ENCODE measurements at places on chromosomes 6 and 20. TPM values are rescaled to one million over a fixed set of nuclear protein-coding genes. Genes with fewer than 3 reads are reported as not detected.

DNA sequence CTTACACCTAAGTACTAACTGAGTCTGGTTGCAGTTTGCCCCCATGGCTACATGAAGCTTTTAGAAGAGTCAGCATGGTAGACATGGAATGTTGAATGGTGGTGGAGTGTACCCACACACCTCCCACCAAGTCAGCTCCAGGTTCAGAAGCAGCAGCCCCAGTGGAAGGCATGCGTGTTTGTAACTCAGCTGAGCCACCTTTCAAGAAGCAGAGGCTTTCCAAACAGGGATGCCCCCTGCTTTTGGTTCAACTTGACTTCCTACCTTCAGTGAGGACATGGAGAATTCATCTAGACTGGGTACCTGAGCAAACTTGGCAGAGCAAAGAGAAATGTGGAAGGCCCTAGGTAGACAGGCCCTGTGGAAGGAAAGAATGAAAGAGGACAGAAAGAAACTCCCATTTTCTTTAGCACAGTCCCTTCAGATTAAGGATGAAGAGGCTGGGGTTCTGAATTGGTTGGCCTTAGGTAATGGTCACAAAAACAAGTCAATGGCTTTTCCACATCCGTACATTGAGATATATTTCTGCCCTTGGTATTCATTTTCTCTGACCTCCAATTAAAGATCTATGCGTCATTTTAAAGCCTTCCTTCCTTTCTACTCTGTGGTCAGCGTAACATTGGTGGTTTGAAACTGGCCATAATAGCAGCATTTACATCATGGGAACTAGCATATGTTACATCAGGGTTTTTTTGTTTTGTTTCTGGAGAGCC is 53.2 kb downstream of the HFE start:
- DNase-seq: no peak

GRCh38 chr6:10908228-10908627 is 21.4 kb downstream of the SYCP2L start:
- DNase-seq: no peak

- no peak for DNase-seq
Measured at GRCh38 chr6:40755749-40756452, 168.7 kb upstream of the LRFN2 start.

DNA sequence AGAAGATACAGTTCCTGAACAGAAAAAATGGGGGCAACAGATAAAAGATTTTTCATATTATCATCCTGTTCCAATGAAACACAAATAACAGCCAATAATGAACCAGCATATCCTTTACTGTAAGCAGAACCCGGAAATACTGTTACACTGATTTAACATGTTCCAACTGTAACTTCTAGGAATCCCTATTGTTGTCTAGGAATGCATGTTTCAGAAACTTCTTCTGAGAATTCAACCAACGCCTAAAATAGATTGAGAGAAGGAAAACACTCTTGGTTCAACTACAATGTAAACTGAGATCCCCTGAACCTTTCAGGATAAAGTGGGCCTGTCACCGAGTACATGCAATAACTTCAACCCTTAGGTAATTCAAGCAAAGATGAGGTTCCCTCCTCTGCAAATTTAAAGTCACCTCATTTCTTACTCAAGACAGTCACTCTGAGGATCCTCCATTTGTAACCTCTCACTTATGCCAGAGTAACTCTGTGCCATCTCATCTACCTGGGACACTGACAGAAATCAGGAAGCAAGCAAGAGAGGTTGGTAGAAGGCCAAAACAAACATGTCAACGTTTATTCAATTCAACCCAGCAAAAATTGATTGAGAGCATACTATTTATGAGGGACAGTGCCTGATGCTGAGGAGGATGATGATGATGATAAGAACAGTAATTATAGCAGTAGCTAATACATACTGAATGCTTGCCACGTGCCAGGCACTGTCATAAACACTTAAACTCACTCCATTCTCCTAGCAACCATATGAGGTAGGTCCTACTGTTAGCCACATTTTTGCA is 14.1 kb downstream of the UBE3D start:
- no peak for DNase-seq

GRCh38 chr20:11921321-11921720 is 3.6 kb downstream of the BTBD3 start:
- no peak for DNase-seq

DNA sequence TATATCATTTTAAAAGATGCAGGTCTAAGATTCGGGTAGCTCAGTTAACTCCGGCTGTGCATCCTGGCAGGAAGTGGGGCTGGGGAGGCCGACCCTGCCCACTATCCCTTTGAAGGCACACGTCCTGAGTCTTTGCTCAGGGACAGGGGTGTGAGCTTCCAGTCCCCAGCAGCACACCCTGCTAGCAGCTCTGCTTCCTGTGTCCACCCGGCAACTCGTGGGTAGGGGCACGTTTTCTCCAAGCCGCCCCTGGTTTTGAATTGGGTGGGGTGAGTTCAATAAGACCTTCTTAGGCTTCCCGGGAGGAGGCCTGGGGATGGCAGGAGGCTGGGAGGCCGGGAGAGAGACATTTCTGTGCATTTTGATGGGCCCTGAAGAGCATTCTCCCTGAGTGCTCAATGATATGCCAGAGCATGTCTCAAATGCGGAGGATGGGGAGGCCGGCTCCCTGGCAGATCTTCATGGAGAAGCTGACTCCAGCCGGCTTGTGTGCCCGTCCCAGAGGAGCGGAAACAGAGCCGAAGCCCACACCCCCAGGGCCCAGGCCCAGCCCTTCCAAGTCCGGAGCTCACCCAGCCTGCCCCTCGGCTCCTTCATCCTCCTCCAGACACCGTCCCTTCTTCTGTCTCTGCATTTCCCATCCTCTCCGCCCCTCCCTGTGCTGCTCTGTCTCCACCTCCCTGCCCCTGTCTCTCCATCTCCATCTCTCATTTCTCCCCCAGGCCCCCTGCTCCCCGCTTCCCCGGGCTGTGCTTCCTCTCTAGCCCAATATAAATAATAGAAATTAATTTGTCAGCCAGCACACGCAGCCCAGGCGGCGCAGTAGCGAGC is 36.3 kb upstream of the ZFAND3 start:
- no peak for DNase-seq

DNA sequence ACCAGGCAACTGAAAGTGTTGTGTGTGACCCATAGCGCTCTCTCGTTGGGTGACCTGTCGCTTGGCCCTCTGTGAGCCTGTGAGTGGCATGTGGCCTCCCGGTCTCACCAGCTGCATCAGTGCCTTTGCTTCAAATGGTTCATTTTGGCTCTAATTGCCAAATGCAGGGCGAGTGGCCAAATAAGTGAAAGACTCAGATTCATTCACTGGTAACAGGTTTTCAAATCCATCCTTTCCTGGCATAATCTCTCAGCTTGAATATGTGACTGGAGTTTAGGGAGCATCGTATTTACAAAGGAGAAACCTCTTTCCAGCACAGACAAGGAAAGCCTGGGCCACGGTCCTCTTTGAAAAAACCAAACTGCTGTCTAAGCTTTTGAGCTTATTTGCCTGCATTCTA is 321.6 kb upstream of the QKI start:
- DNase-seq: no peak

DNA sequence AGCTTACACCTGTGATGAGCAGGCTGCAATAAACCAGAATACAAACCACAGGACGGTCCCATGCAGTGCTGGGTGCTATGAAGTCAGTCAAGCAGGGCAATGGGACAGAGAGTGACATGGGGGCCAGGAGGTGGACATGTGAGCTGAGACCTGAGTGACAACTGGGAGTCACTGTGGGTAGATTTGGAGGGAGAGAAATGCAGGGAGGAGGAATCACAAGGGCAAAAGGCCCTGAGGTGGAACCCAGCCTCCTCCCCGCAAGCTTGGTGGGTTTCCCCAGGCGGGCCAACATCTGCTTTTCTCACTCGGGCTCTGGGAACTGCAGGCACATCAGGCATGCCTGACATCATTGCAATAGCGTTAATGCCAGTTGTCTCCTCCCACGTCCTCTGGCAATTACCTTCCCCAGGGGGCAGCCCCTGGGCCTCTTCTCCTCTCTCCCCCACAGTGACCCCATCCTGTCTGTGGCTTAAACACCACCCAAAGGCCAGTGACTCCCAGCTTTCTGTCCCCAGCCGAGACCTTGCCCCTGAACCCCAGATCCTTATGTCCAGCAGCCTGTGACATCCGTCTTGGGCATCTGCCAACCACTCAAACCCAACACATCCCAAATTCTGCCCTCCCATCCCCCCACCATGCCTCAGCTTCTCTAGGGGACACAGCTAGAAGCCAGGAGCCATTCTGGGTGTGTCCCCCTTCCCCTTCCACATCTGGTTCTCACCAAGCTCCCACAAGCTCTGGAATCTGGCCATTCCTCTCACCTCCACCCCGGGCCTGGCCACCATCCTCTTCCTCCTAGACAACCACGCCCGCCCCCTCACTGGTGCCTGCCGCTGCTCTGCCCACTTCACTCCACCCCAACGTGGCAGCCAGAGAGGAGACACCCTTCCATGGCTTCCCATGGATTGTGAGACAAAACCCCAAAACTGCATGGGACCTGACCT is 28.2 kb downstream of the PDRG1 start:
- peak; percentile 58 for DNase-seq

- no peak for DNase-seq
Measured at GRCh38 chr6:24969343-24969860, 33.6 kb upstream of the RIPOR2 start.

DNA sequence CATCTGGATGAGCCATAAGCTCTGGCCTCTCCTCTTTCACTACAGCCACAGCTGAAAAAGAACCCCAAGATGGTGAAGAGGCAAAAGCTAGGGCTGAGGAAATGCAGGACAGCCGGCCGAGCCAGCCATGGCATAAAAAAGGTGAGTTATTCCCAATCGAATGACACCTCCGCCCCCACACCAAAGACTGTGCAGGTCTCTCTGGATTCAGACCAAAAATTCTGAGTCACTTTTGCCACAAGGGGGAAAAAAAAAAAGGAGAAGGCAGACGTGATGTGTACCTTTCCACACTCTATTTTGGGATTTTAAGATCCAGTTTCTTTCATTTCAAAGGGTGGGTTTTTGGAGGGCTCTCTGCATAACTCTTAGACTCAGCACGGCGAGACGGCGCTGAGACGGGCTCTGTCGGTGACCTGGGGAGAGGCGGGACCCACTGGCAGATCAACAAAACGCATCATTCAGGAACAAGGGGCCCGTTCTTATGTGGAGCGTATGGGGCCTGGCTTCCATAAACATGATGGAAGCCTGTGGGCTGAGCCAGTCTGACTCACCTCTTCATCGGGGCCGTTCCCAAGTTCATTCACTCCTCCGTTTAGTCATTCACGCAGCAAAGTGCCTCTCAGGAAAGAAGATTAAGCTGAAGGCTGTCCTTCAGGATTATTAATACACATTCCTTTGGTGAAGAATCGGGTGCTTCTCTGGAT is 54.8 kb downstream of the NFATC2 start:
- peak; percentile 42 for DNase-seq

GRCh38 chr6:11434565-11435326 is 102.8 kb upstream of the TMEM170B start:
- no peak for DNase-seq

- no peak for DNase-seq
Measured at GRCh38 chr20:46830886-46831632, 63.6 kb upstream of the EYA2 start.

GRCh38 chr6:146240322-146240721 is 211.5 kb downstream of the GRM1 start:
- DNase-seq: no peak

- DNase-seq: no peak
Measured at GRCh38 chr6:88870717-88871330, 92.6 kb downstream of the RNGTT start.

DNA sequence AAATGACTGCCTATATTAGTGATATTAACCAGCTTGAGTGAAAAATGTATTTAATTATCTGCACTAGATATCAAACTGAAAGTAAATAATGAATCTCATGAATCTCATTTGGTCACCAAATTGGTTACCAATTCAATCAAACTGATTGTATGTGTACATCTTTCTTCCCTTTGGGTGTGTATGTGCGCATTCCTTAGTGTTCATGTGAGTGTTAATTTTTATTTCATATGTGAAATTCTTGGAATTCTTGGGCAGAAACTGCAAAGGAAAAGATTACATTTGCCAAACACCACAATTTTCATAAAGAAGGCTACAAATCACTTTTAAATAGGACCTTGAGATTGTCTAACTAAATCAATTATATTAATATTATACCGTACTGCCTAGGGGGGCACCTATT is 648.4 kb upstream of the MARCKS start:
- no peak for DNase-seq

DNA sequence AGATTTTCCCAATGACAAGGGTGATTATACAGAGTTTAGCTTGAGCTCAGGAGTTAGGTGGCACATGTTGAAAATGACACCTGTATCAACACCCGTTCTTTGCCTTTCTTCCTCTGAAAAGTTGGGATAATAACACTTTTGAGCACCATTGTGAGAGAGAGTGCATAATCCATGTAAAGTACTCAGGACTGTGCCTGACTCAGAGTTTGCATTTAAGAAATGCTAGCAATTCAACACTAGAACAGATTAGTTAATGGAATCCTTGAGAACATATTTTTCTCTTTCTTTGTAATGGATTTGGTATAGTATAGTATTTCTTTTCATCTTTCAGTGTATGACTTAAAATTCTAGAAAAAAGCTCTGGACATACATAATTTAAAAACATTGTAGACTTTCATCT is 449.2 kb downstream of the GJA1 start:
- DNase-seq: no peak

GRCh38 chr20:1783245-1783644 is 112.0 kb upstream of the SIRPA start:
- DNase-seq: no peak

- DNase-seq: no peak
Measured at GRCh38 chr6:70503813-70504465, 62.8 kb upstream of the SDHAF4 start.

DNA sequence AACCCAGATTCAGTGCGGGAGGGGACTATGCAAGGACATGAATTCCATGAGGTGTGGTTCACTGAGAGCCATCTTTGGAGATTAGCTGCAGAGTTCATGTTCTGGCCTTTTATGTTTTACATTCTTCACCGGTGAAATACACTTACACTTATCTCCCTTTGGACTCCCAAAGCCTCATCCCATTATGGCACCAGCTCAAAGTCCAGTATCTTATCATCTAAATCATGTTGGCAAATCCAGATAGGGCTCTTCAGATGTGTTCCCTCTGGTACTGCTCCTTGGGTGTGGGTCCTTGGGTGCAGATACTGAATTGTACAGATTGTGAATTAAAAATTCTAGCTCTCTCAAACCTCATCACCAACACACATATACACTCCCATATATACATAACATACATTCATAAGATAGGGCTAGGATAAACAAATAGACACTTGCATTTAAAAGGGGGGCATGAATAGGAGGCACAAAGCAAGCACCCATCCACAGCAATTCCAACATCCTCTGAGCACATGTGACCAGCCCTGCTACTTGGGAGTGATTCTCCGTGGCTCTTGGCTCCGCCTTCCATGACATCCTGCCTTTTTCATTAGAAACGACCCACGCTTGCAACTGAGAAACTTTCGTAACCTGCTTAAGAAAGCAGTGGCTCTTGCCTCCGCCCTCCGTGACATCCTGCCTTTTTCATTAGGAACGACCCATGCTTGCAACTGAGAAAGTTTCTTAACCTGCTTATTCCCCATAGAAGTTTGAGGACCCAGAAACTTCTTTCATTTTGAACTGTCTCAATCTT is 53.6 kb upstream of the LRRC1 start:
- DNase-seq: no peak

Gene RNF114
- 44.8 TPM for total RNA-seq

Gene FHL5
- total RNA-seq: 56.0 TPM

Gene BHLHE23
- total RNA-seq: not detected

Gene C6orf47
- total RNA-seq: 18.8 TPM

Gene MSH5
- 9.8 TPM for total RNA-seq

Gene GPR63
- 0.90 TPM for total RNA-seq

Gene TXLNB
- total RNA-seq: 1.7 TPM

Gene TPX2
- total RNA-seq: 0.88 TPM

Gene ECI2
- 33.9 TPM for total RNA-seq

Gene OXT
- total RNA-seq: not detected

Gene MMP24
- 0.88 TPM for total RNA-seq

Gene VNN1
- total RNA-seq: 3.0 TPM

Gene KIAA0408
- total RNA-seq: 3.0 TPM

Gene IFNGR1
- total RNA-seq: 71.4 TPM
